Activated CD8-positive, alpha-beta memory T cell treated with anti-CD3 and anti-CD28 coated beads for 1 hour (primary cell): ENCODE measurements at places on chromosomes 1 and 21.

GRCh38 chr1:211487672-211488208 is 4.2 kb downstream of the RD3 start:
- no peak for DNase-seq

DNA sequence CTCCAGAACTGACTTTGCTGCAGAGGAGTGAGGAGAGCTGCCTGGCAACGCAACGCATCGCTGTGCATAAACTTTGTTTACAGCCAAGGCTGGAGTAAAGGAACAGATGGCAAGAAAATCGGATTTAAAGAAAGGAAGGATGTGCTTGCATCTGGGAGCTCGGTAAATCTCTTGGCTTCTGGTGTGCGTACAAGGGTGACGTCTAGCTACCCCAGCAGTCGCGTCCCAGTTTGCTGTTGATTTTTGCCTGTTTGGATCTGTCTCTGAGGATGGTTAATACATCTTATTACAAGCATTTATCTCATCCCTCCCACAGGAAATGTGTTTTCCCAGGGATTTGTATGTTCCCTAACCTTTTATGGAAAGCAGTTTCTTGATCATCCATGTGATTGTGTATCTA is 73.3 kb upstream of the RALGPS2 start:
- DNase-seq: no peak

- no peak for DNase-seq
These were observed 10.1 kb upstream of the UBE4B start for GRCh38 chr1:10022656-10023055.

- DNase-seq: no peak
These were observed 573 bp downstream of the TMEM234 start for GRCh38 chr1:32221581-32221979.

GRCh38 chr1:43445606-43446387 is 7.9 kb downstream of the HYI start:
- no peak for DNase-seq

DNA sequence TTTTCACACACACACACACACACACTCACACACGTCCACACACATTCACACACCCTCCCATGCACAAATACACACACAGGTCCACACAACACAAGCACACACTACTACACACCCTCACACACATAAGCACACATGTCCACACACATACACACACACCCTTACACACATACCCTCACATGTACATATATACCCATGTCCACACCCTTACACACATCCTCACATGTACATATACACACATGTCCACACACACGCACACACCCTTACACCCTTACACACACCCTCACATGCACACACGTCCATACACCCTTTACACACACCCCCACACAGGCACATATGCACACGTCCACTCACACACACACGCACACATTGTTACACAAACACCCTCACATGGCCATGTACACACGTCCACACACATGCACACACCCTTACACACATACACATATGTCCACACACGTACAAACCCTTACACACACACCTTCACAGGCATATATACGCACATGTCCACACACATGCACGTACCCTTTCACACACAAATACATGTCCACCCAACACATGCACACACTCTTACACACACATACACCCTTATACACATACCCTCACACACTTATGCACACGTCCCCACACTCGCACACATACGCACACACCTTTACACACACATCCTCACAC is 50.7 kb downstream of the RGS7 start:
- no peak for DNase-seq

DNA sequence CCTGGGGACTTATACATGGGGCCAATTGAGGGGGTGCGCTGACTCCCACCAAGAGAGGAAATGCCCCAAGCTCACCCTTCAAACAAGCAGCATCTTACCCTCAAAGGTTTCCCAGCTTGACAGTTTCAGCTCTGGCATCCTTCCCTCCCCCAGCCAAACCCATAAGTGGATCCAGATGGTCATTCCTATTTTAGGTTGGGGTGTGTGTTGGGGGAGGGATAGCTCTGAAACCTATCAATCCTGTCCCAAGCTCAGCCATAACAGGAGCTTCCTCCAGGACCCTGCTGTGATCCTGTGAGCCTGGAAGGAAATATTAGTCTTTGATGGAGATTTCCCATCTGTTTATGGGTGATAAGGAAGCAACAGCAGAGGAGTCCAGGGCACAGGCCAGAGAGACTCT is 3.4 kb upstream of the TMEM222 start:
- no peak for DNase-seq

DNA sequence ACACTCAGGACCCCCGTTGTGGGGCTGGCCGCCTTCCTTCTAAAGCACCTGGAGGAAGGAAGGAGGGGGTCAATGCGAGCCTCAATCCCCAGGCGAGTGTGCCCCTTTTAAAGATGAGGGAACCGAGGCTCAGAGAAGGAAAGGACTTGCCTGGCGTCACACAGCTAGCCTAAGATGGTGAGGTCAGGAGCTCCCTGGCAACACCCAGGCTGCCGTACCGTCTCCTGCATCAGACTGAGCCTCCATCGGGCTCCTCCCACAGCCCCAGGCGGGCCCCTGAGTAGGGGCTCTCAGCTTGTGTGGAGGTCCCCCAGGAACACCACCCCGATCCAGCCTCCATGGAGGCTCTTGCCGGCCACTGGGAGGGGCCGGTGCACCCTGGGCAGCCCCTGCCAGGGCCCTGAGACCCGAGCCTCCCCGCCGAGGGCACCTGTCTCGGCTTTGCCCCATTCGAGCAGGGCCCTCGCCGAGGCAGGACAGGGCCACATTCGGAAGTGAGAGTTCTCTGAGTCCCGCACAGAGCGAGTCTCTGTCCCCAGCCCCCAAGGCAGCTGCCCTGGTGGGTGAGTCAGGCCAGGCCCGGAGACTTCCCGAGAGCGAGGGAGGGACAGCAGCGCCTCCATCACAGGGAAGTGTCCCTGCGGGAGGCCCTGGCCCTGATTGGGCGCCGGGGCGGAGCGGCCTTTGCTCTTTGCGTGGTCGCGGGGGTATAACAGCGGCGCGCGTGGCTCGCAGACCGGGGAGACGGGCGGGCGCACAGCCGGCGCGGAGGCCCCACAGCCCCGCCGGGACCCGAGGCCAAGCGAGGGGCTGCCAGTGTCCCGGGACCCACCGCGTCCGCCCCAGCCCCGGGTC is at the start of gene AIRE:
AIRE (plus strand) TSS at position 739 of the 855 bp plus-strand sequence. CDS start 131 bp downstream, outside the sequence.
- DNase-seq: no peak
